Mammary epithelial cell (primary cell): ENCODE measurements at places on chromosomes 13 and 19. TPM values are rescaled to one million over a fixed set of nuclear protein-coding genes. Genes with fewer than 3 reads are reported as not detected.

F7 gene
- not detected for total RNA-seq

TSKS gene
- not detected for total RNA-seq

FFAR2 gene
- not detected in 2 replicates for total RNA-seq

TRPC4 gene
- total RNA-seq = not detected

VAV1 gene
- 0.17 TPM for total RNA-seq

HRC gene
- total RNA-seq = not detected in 2 replicates

ZNF208 gene
- total RNA-seq = 2.2 TPM

KIR2DL1 gene
- total RNA-seq = not detected

CEACAM20 gene
- total RNA-seq = not detected in 2 replicates

GPR18 gene
- not detected for total RNA-seq

ZNF738 gene
- 4.4 and 8.2 TPM in 2 replicates for total RNA-seq

SYCN gene
- not detected for total RNA-seq

MIA gene
- total RNA-seq = 106 TPM

HAUS8 gene
- total RNA-seq = 5.1 and 12.5 TPM in 2 replicates

SMIM7 gene
- total RNA-seq = 56.3 and 67.1 TPM in 2 replicates

ADGRE3 gene
- total RNA-seq = not detected in 2 replicates

ZNF154 gene
- total RNA-seq = 9.0 TPM

AP1M2 gene
- 86.3 and 86.9 TPM in 2 replicates for total RNA-seq

CBY2 gene
- total RNA-seq = not detected in 2 replicates

MYH14 gene
- 4.5 TPM for total RNA-seq

WDR88 gene
- 0.33 TPM for total RNA-seq

COX7A1 gene
- total RNA-seq = not detected in 2 replicates

PSPN gene
- total RNA-seq = 0.67 TPM

CEACAM6 gene
- total RNA-seq = 0.56 TPM in 1 of 2 replicates, not detected in the other

CEBPA gene
- total RNA-seq = 2.8 TPM in 2 replicates

PLPPR3 gene
- not detected in 2 replicates for total RNA-seq

S1PR4 gene
- total RNA-seq = 0.94 and 0.96 TPM in 2 replicates

PEG3 gene
- total RNA-seq = 3.2 TPM

PGLYRP1 gene
- total RNA-seq = not detected

RXFP2 gene
- not detected in 2 replicates for total RNA-seq

MED4 gene
- total RNA-seq = 43.1 and 43.6 TPM in 2 replicates

GDF15 gene
- 78.7 and 376 TPM in 2 replicates for total RNA-seq

COL5A3 gene
- total RNA-seq = 1.6 and 4.5 TPM in 2 replicates

ARL11 gene
- total RNA-seq = not detected in 2 replicates

PSG1 gene
- not detected for total RNA-seq

ZNF527 gene
- 6.5 TPM for total RNA-seq

PGPEP1 gene
- 18.7 TPM for total RNA-seq

TMEM91 gene
- 7.5 TPM for total RNA-seq

CELF5 gene
- total RNA-seq = 0.17 TPM

NLRP5 gene
- total RNA-seq = not detected

ZNF324B gene
- 5.6 and 8.3 TPM in 2 replicates for total RNA-seq

NBEA gene
- 0.42 and 0.43 TPM in 2 replicates for total RNA-seq

FAM216B gene
- total RNA-seq = not detected in 2 replicates

PRSS57 gene
- not detected in 2 replicates for total RNA-seq

PSG11 gene
- total RNA-seq = not detected

ZNF568 gene
- total RNA-seq = 9.4 and 12.8 TPM in 2 replicates

CDC42EP5 gene
- total RNA-seq = 5.5 TPM

ZNF816 gene
- 10.8 TPM for total RNA-seq

PLIN3 gene
- 32.4 and 89.4 TPM in 2 replicates for total RNA-seq

GTF3A gene
- 62.0 TPM for total RNA-seq

LILRB5 gene
- not detected in 2 replicates for total RNA-seq

LILRA6 gene
- not detected in 2 replicates for total RNA-seq

CHST8 gene
- 0.49 and 2.0 TPM in 2 replicates for total RNA-seq
